ENCODE measurements at places on chromosomes 12 and 14. TPM values are rescaled to one million over a fixed set of nuclear protein-coding genes. Genes with fewer than 3 reads are reported as not detected.

GRCh38 chr14:69107407-69108003, 45.4 kb downstream of the DCAF5 start:
- peak; percentile 77 for DNase-seq

GRCh38 chr12:65164774-65165173, 4.6 kb upstream of the LEMD3 start:
- no peak for DNase-seq

- DNase-seq: peak; percentile 53
Measured at GRCh38 chr14:52286661-52287649, 19.5 kb downstream of the PTGDR start.

DNA sequence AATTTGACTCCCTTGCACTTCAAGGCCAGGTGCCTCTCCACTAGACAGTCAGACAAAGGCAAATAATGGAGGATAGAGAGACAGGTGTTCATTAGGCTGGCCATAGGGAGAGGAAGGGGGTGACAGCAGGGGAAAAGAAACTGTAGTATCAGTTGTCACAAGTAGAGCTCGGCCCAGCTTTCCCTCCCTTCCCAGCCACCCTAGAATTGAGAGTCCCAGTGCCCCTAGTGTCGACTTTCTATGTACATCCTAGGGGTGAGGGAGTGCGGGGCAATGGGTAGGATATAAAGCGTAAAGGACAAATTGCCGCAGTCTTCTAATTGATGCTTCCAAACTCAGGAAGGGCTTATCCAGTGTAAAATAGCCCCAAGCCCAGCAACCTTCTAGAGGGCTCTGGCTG, 39.0 kb downstream of the BAZ2A start:
- DNase-seq: no peak

The GLT1D1 gene
- not detected for total RNA-seq

The TMED8 gene
- total RNA-seq: 14.5 TPM

DNA sequence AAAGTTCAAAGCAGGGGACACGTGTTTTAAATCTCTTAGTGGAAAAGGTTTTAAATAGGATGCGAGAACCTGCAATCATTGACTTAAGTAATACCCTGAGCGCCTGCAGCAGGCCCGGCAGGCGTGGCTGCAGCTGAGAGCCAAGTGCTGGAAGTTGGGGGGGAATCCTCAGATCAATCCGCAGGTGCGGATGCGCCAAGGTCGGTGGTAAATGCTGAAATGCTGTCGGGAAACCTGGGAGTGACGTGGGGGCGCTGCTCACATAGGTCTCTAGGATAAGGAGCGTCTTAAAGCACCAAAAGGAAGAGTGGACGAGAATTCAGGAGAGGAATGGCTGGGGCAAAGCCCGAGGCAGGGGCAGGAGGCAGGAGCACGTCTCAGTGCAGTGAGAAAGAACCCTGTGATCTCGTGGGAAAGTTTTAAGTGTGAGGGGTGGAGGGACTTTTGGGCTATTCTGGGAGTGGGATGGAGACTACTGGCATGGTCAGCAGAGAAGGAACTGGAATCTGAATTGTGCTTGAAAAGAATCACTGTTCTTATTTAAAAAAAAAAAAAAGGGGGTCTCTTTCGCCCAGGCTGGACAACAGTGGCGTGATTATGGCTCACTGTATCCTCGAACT, 883 bp upstream of the CDCA4 start:
- no peak for DNase-seq

The GZMB gene
- total RNA-seq: not detected

GRCh38 chr14:23421594-23421993, 13.5 kb upstream of the MYH6 start:
- no peak for DNase-seq

GRCh38 chr14:59698793-59699192, 122.2 kb upstream of the CCDC175 start:
- DNase-seq: peak; percentile 39

The CORO1C gene
- total RNA-seq: 234 TPM

GRCh38 chr12:75725521-75726111, 214.2 kb upstream of the KRR1 start:
- DNase-seq: peak; percentile 75
